ENCODE measurements at places on chromosomes 11 and 22.

DNA sequence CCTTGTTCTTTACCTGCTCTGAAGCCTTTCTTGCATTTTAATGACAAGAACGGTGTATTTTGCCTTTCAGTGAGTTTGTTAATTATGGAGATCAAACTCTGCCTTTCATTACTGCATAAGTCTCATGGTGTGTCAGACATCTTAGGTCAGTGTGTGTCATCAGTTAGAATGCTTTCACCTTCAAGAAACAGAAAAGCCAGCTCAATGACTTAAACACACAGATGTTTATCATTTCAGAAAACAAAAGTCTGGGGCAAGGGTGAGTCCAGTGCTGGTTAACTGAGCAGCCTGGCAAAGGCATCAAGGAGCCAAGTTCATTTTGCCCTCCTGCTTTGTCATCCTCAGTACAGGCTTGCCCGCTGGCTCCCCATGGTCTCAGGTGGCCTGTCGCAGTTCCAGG lies 54.5 kb downstream of the PACS1 start:
- DNase-seq, result no peak

GRCh38 chr11:93935826-93936225 lies 85.3 kb upstream of the HEPHL1 start:
- no peak for DNase-seq

- DNase-seq, result no peak
These were observed 396 bp downstream of the NPAT start for GRCh38 chr11:108221911-108222573.

- DNase-seq, result no peak
These were observed 7.7 kb upstream of the TCF20 start for GRCh38 chr22:42277988-42278776.

GRCh38 chr11:41982975-41983374 lies 523.5 kb upstream of the LRRC4C start:
- DNase-seq, result no peak

DNA sequence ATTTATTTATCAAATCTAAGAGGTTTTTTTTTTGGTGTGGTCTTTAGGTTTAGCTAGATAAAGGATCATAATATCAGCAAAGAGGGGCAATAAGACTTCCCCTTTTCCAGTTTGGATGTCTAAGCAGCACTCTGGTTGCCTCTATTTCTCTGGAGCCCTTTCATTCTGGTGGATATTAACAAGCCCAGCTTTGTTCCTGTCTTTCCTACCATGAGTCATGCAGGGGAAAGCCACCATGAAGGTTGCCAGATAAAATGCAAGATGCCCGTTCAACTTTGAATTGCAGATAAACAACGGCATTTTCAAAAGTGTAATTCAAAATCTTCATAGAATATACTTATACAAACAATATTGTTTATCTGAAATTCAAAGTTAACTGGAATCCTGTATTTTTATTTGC lies 143.6 kb downstream of the ADAMTS15 start:
- DNase-seq, result no peak

DNA sequence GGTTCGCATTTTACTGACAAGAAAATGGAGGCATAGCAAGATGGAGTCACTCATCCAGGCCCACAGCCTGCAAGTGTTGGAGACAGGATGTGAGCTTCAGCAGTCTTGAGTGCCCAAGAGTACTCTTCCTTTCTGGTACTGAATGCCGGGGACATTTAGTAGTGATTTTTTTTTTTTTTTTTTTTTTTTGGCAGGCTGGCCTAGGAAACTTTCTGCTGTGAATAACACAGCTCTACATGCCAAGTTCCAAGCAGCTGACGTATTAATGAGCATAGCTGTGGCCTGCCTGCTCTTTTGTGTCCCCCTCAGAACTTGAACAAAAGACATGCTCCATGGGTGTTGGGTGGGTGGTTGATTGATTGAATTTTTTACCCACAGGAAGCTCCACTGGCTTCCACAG lies 195.5 kb upstream of the CADM1 start:
- no peak for DNase-seq

DNA sequence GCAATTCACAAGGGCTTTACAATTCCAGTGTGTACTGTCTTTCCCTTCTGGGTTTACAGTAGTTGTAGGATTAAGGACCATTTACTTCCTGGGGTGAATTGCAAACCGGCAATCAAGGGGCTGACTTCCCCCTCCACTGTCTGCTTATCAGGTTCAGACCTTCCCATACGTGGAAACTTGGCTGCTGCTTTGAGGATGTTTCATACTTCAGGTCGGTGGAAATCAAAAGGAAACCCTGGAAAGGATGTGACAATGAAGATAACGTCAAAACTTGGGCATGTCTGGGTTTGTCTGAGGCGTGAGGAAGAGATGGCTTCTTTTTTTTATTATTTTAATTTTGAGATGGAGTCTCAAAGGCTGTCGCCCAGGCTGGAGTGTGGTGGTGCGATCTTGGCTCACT lies 2.1 kb upstream of the RTCB start:
- DNase-seq, result no peak

DNA sequence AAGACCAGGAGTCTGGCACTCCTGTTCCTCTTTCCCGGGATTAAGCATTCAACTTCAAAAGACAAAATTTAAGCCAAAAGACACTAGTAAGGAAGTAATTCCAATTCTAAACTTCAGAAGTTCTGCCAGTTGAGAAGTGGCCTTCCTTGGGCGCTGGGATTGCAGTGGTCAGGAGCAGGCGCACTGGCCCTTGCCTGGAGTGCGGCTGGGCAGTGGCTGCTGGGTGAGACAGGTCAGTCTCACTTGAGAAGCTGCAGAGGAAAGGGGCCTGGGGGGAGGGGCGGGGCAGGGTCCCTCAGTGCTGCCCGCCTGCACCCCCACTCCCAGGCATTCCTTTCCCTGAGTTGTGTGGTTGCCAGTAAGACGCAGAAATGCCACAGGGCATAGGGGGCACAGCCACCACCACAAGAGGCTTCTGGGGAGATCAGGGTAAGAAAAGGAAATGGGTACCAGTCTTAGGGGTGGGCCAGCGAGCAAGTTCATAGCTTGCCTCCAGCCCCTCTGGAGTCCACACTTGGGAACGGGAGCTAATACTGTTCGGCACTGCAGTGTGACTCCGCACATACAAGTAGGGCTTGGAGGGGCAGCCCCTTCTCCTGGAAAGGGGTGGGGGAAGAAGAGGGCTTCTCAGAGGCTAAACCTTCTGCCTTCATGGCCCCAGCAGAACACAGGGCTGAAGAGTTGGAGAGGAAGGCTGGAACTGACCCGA lies 5.5 kb downstream of the MRPL49 start:
- DNase-seq, result no peak
